Hepatic stellate cell (primary cell): ENCODE measurements at places on chromosomes 4 and X.

- no peak for DNase-seq
These were observed 95.4 kb downstream of the NKX6-1 start for GRCh38 chr4:84403656-84404055.

DNA sequence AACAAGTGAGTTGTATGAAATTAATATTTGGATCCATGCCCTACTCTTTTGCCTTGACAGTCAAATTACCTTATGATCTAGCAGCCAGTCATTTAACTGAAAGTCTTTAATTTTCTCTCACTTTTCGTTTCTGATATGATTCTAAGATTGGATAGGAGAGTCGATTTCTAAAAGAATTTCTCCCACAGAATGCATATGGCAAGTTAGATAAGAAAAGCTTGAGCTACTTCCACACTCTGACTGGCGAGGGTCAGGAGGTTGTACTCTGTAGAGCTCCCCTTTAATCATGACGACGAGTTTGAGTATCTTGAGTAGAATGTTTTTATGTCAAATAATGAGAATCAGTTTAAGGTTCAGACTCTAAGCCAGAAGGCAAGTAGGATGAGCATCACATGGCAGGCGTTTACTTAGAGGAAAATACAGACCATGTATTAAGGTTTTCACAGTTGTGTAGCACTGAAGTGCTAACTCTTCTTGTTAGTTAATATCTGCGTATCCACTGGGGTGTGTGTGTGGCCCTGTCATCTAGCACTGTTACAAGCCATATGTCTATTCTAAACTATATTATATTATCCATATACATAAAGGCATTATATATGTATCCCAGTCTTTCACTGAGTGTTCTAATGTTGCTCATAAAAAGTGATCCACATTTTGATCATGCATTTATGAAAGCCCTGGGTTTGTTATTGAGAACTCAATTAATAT, 37.8 kb downstream of the LRP2BP start:
- DNase-seq = no peak

DNA sequence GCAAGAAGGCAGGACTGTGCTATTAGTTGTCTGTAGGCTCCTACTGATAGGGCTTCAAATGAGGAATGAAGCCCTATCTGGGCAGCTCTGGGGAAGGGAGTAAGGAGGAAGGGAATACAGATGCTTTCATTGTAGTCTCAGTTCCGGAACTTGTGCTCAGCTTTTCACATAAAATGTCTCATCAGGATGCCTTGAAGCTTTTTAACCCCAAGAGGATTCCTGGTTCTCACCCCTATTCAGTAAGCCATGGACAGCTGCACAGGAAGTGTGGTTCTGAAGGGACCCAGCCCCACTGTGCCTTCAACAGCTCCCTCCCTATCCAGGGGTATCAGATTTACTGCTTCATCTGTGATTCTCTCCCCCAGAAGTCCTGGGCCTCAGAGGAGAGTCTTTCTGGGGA, 5.0 kb downstream of the ARMCX5 start:
- DNase-seq = no peak

DNA sequence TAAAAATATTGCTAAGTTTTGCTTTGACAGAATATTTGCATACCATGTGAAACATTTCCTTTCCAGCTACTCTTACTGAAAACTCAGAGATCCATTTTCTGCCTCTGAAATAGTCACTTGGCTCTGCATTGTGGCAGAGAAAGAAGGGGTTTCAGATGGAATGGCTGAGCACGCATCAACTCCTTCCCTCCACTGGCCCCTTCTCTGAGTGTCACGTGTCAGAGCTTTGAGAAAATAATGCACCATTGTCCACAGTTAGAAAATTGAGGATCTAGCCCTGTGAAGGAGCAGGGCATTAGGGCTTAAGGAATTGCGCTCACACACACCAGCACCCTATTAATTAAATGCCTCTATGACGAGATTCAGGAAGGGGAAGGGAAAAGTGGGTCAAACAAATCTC, 78.8 kb upstream of the FAT4 start:
- no peak for DNase-seq

GRCh38 chr4:14518136-14518535, 484.1 kb upstream of the CPEB2 start:
- no peak for DNase-seq

DNA sequence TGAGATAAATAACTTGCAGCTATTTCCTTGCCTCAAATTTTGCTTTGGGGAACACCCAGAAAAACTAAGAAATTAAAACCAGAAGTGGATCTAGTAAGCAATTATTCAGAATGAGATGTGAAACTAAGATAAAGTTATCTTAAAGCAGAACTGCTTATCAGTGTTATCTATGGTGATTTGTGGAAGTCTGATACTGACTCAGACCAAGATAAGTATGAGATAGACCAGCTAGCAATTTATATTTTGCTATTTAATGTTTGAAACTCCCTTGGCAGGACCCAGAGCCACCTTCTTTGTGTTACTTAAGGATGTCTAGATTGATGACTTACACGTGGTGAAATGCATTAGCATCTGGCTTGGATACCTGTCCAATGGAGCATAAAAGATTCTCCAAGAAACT, 368.1 kb downstream of the EPHA5 start:
- DNase-seq = no peak

- no peak for DNase-seq
These were observed 36.4 kb upstream of the PLAC1 start for GRCh38 chrX:134694333-134695322.

- no peak for DNase-seq
These were observed 80.0 kb upstream of the AFAP1 start for GRCh38 chr4:8019396-8020365.

GRCh38 chrX:139784807-139785206, 76.8 kb upstream of the MCF2 start:
- no peak for DNase-seq

- DNase-seq = no peak
These were observed 233.3 kb upstream of the EDNRA start for GRCh38 chr4:147247579-147247978.

DNA sequence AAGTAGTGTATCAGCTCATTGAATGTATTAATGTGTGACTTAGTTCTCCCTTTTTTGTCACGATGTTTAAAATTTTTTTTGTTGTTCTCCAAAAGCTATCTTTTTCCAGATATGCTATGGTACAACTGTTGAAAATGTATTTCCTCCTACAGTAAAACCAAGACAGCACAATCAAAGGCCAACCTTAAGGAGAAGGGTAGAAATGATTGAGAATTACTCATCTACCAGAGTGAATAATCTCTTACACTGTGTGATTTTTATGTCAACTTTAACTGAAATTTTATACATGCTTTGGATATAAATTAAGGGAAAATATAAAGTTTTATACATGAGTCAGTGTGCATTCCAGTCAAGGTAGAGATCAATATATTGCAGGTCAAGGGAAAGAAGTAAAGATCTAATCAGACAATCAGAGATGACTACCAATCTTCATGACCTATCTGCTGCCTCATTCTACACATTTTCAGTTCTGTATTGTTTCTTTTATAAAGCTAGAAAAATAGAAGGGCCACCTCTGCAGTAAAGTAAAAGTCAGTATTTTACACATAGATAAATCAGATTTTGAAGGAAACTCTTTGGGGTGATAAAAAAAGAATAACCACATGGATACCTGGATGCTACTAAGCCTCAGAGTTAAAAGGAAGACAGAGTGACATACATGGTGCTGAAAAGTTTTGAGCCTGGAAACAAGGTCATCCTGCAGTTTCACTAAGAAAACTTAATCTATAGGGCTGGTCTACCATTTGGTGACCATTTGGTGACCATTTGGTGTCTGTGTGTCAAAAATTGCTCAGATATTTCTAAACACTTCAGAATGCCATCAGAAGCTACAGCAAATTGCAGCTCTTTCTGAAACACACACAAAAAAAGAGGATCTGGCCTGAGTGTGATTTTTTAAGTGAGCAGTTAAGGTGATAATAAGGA, 1.6 kb downstream of the FAM13A start:
- DNase-seq = no peak

DNA sequence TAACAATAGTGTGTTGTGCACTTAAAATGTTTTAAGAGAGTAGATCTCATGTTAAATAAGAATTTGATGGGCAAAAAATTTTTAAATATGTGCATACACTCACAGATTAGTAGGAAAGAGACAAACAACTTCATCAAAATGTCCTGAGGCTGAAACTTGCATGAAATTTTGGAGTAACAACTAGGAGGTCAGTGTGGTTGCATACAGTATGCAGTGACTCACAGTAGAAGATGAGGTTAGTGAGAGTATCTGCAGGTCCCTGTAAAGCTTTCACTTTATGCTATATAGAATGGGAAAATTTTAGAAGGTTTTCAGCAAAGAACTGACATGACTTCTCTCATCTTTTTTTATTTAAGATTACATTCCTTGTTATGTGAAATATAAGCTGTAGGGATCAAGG, 453.1 kb upstream of the KLHL4 start:
- DNase-seq = no peak

- no peak for DNase-seq
These were observed 633.5 kb upstream of the FAT1 start for GRCh38 chr4:187357045-187357643.

DNA sequence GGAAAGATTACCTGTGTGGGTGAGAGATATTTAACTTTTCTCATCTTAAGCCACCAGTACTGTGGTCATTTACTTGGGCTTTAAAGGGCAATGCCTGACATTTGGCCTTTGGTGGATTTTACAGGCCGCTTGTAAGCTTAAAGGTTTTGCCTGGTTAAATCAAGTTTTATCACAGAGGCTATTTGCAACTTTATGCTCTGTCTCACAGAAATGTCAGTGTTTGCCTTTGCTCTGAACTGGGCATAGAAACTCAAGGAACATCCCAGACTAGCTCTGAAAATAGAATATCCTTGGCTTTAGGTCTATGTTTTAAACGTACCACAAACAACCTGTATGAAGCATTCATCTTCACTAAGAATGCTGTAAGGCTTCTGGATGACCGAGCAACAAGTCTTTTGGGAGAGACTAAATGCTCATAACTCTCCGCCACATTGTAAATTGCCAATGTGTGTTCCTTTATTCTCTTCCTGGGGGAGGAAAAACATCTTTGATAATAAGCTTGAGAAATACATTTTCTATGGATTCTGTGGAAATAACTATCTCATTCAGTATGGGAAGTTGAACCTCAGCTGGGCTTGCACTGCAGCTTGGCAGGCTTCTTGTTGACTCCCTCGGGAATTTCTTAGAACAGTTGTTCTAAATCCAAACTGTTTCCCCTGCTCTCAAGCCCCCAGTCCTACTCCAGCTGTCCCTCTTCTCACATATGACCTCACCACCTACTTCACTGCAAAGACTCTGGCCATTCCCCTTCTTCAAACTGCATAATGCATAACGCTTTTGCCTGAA, 105.8 kb upstream of the WDR44 start:
- no peak for DNase-seq

GRCh38 chr4:161428180-161428965, 735.4 kb downstream of the FSTL5 start:
- DNase-seq = no peak

DNA sequence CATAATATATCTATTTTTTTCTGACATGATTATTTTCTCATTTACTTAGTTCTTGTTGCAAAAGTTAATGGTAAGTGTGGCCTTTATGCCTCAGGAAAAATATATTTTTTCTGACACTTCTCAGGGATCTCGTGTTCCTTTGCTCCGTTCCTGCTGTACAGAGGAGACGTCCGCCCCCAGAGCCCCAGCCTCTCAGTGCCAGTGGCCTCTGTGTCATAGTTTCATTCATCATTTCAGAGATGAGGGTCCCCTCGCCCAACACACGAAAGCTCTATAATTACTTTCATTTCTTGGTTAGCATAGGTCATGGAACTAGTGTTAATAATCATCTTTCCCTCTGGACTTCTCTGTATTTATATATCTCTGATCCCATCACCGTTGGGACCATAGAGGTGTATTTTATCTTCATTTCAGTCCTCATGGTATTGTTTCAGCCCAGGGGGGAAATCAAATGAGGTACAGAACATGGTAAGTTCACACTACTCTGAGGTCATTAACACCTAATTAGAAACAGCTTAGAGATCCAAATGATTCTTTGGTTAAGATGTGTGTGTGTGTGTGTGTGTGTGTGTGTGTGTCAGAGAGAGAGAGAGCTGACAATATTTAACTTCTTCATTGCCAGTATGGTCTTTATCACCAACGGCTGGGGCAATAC, 631.1 kb upstream of the TENM3 start:
- DNase-seq = no peak

DNA sequence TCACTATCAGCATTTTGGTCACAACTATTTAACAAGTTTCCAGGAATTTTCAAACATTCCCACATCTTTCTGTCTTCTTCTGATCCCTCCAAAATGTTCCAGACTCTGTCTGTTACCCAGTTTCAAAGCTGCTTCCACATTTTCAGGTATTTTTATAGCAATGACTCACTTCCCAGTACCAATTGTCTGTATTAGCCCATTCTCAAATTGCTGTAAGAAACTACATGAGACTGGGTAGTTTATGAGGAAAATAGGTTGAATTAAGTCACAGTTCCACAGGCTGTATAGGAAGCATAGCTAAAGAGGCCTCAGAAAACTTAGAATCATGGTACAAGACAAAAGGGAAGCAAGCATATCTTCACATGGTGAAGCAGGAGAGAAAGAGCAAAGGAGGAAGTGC, 475.0 kb upstream of the PCDH7 start:
- DNase-seq = no peak

DNA sequence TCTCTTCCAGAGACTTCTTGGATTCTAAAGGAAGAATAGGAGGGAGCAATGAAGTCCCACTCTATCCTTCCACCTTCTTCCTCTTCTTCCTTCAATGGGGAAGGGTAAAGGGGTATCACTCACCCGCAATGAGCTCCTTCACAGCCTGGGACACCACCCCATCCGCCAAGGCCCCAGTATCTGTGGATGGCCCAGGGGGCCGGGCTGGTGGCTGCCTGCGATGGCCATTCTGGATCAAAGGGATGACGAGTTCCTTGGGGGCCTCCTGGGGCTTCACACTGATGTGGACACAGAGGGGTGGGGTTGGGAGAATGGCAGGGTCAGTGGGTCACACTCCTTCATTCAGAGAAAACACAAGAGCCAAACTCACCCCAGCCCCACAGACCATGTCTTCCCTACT, 1.0 kb downstream of the GPKOW start:
- no peak for DNase-seq

DNA sequence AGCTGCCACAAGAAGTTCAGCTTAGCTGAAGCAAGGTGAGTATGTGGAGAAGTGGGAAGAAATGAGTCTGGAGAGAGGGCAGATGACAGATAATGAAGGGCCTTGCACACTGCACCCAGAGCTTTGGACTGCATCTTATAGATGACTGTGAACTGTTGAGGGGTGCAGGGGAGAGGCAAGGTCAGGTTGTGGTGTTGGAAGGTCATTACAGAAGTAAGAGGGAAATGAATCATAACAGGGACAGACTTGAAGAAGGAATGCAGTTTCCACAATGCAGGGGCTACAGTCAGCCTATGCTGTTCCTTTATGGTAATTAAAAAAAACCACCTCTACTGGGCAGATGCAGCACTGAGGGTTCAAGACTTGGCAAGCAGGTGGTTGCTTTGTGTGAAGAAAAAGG, 4.8 kb upstream of the IGFBP7 start:
- DNase-seq = no peak
